ENCODE measurements at places on chromosomes 5 and 9. TPM values are rescaled to one million over a fixed set of nuclear protein-coding genes. Genes with fewer than 3 reads are reported as not detected.

DNA sequence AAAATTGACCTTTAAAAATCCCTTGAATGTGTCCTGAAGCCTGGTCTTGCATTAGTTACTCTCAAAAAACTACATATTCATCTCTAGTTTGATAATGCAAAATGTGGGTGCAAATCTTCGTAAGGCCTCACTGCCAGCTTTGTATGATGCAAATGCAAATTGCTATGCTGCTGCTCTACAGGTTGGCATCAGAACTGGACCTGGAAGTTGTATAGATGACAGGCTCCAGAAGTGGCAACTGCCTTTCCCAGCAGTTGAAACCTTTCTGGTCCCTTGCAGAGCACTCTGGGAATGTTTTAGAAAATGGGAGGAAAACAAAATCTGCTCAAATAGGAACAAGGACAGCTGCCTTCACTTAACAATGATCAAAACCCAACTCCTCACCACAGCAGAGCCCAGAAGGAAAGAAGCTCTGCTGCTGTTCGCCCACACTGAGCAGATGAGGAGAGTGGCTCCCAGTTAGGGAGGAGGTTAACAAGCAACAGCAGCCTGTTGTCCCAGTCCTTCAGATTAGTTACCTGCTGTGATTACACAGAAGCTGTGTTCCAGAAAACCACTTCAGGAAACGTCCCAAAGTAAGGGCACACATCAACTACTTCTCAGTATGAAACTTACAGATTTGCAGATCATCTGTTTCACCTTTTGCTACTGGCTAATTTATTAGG is 93.5 kb downstream of the PLPP1 start:
- H3K4me3 ChIP-seq: no peak overlapping the region
- no peaks in the 10 kb centered on the region for H3K27me3 ChIP-seq
- peaks cover 40% of the 10 kb centered on the region for H3K36me3 ChIP-seq
- peak overlapping the region; percentile 9 for H3K27ac ChIP-seq

GRCh38 chr5:20276959-20277263 is 288.9 kb upstream of the CDH18 start:
- H3K4me1 ChIP-seq: no peaks in the 10 kb centered on the region
- H3K27me3 ChIP-seq: no peaks in the 10 kb centered on the region
- no peak for DNase-seq
- no peaks in the 10 kb centered on the region for H3K36me3 ChIP-seq

- no peak for DNase-seq
- H3K27ac ChIP-seq: no peak overlapping the region
- no peak overlapping the region for H3K4me3 ChIP-seq
These were observed 101.9 kb downstream of the RPS23 start for GRCh38 chr5:82176115-82176814.

GRCh38 chr5:135737701-135738563 is 96.5 kb upstream of the SLC25A48 start:
- no peaks in the 10 kb centered on the region for H3K36me3 ChIP-seq
- H3K4me3 ChIP-seq: no peak overlapping the region
- H3K27me3 ChIP-seq: no peaks in the 10 kb centered on the region
- no peak overlapping the region for H3K27ac ChIP-seq

DNA sequence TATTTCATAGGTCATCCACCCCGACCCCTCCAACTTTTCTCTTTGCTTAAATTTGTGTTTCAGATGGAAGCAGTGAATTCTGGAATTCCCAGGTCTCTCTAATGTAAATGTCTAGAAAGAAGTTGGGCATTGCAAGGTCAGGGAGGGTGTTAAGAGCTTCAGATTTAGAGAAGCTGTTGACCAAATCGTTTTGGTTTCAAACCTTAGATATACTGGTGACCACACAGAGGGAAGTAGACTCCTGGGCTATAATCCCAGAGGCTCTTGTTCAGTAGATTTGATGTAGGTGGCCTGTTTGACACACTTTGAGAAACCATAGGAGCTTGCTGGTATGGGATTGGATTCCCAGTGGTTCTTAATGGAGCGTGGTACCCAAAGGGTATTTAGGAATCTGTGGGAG is 137.3 kb upstream of the KLF9 start:
- DNase-seq: no peak
- no peaks in the 10 kb centered on the region for H3K27me3 ChIP-seq
- H3K27ac ChIP-seq: no peak overlapping the region

DNA sequence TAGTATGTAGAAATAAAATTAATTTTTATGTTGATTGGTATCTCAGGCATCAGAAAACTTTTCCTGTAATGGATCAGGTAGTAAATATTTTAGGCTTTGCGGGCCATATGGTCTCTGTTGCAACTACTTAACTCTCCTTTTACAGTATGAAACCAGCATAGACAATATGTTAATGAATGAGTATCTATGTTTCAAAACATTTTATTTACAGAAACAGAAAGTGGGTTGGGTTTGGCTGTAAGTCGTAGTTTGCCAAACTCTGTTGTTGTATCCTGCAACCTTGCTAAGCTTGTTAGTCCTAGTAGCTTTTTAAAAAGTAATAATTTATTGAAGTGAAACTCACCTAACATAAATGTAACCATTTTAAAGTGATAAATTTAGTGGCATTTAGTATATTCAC is 132.1 kb downstream of the NR3C1 start:
- peaks cover 10% of the 10 kb centered on the region for H3K4me1 ChIP-seq
- no peak for DNase-seq
- H3K27me3 ChIP-seq: no peaks in the 10 kb centered on the region
- H3K36me3 ChIP-seq: peaks cover 9% of the 10 kb centered on the region
- H3K4me3 ChIP-seq: no peak overlapping the region

DNA sequence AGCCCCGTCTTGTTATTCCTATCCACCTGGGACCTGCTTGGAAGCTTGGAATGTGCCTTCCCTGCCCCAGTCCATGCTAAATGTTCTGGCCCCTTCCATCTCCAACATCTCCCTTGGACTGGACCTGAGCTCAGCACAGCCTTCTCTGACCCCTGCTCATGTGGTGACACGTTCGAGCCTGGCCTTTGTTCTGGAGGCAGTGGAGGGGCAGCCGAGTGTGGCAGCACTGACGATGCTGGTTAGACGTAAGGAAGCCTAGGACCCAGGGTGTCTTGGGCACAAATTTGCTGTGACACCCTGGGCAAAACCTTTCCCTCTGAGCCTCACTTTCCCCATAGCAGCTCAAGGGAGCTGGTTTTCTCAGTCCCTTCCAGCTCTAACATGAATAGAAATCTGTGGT is 3.9 kb downstream of the SPACA9 start:
- H3K27ac ChIP-seq: peak overlapping the region; percentile 49
- DNase-seq: no peak
- peaks cover 6% of the 10 kb centered on the region for H3K36me3 ChIP-seq

GRCh38 chr5:72379936-72380335 is 59.8 kb downstream of the PTCD2 start:
- H3K4me1 ChIP-seq: no peaks in the 10 kb centered on the region
- no peak for DNase-seq
- no peak overlapping the region for H3K4me3 ChIP-seq
- no peaks in the 10 kb centered on the region for H3K36me3 ChIP-seq
- peaks cover 3% of the 10 kb centered on the region for H3K27me3 ChIP-seq

DNA sequence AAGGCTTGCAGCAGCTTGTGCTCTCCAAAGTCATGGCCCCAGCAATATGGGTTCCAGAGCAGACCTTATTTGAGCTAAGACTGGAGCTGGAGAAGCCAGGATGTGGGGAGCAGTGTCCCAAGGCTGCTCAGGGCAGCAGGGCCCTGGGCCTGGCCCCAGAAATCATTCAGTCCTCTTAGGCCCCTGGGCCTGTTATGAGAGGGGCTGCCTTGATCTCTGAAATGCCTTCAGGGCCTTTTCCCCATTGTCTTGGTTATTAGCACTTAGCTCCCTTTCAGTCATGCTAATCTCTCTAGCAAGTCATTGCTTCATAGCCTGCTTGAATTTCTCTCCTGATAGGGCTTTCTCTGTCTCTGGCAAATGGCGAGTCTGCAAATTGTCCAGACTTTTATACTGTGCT is 9.1 kb downstream of the CATSPER3 start:
- peaks cover 17% of the 10 kb centered on the region for H3K36me3 ChIP-seq
- no peak overlapping the region for H3K4me3 ChIP-seq
- DNase-seq: no peak
- no peaks in the 10 kb centered on the region for H3K4me1 ChIP-seq
- no peaks in the 10 kb centered on the region for H3K27me3 ChIP-seq

DNA sequence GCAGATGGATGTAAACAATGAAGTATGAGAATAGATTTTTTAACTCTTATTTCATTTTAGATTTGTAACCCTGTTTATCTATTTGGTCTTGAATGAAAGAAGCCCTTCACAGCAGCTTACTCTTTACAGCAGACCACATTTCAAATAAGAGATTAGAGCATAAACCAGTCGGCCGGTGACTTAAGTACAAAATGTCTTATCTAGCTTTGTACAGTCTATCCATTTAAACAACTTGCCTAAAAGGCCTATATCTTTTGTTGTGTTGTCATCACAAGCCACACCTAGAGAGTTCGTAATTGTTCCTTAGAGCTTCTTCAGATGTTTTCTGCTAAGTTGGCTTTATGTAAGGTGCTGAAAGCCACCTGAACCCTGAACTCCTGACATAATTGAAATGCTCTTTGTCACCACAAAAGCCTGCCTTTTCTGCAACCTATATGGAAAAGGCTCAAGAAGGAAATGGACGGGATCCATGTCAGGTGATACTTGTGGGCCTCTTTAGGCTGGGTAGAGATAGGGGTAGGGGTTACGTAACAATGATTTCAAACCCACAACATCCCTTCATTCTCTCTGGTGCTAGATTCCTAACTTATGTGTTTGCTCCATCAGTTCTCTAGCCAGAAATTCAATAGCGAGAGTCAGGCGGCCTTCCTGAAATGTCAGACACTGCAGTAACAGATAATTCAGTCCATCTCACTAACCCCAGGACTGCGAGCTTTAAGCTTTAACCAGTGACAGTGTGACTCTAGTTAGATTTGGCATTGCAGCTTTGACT is 162.5 kb downstream of the CD180 start:
- H3K4me1 ChIP-seq: peaks cover 14% of the 10 kb centered on the region
- H3K27ac ChIP-seq: no peak overlapping the region

DNA sequence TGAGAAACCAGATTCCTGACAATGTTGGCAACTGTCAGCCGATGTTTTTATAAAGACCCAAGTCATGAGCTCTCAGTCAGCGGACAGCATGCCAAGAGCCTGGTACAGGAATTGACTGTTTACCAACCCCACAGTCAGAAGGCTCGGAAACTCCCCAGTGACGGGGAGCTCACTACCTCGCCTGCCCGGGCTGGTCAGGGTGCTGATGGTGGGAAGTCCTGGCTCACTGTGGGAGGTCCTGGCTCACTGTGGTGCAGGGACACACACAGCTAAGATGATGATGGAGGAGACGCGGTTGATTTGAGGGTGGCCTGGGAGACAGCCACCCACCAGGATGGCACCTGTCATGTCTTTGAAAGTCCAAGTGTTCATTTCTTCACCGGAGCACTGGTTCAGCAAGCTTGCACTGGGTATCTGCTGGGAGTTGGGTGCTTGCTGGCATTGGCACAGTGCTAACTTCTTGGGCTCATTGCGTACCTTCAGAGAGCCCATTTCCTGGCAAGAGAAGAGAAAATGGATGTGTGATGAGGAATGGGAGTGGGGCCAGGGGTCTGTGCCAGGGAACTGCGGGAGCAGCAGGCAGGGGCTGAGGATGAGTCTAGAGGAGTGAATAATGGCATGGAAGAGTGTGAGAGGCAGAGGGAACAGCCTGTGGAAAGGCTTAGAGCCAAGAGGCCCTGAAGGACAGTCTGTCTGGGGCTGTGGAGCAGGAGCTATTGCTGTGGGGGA is 15.3 kb downstream of the ASS1 start:
- DNase-seq: no peak
- H3K4me1 ChIP-seq: no peaks in the 10 kb centered on the region
- H3K27ac ChIP-seq: no peak overlapping the region

GRCh38 chr9:105286098-105286497 is 41.6 kb downstream of the SLC44A1 start:
- no peaks in the 10 kb centered on the region for H3K36me3 ChIP-seq
- H3K4me3 ChIP-seq: no peak overlapping the region
- no peaks in the 10 kb centered on the region for H3K27me3 ChIP-seq
- no peak for DNase-seq
- H3K4me1 ChIP-seq: no peaks in the 10 kb centered on the region

- H3K27me3 ChIP-seq: peaks cover 2% of the 10 kb centered on the region
- no peak overlapping the region for H3K27ac ChIP-seq
- peaks cover 3% of the 10 kb centered on the region for H3K36me3 ChIP-seq
- DNase-seq: no peak
- H3K4me1 ChIP-seq: peaks cover 11% of the 10 kb centered on the region
These were observed 77.6 kb upstream of the FREM1 start for GRCh38 chr9:14987858-14988257.

DNA sequence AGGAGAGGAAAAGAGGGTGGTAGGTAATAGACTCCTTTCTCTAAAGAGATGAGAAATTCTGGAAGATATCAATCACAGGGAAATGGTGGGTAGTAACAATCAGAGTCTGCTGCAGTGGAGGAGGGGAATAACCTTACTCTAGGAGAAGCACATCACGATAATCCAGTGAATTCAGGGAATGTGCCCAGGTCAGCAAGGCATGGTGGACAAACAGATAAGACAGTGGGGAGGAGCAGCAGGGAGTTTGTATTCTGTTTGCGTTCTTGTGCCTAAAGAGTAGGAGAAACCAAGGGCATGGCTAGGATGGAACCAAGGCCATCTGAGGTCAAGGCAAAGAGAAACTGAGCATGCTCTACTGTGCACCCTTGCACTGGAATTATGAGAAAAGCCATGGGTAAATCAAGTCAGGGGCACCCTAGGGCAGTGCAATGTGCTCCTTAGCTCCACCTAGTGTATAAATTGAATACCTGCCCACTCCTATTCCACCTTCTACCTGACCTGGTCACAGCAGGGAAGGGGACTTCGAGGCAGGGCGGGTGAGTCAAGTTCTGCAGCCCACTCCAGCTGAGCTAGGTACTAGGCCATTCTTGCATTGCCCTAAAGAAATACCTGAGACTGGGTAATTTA is 31.6 kb downstream of the RETREG1 start:
- no peak overlapping the region for H3K27ac ChIP-seq
- H3K36me3 ChIP-seq: peaks cover 37% of the 10 kb centered on the region
- peaks cover 7% of the 10 kb centered on the region for H3K4me1 ChIP-seq
- no peaks in the 10 kb centered on the region for H3K27me3 ChIP-seq
- DNase-seq: no peak

- H3K4me1 ChIP-seq: no peaks in the 10 kb centered on the region
- H3K36me3 ChIP-seq: no peaks in the 10 kb centered on the region
- H3K27ac ChIP-seq: no peak overlapping the region
- no peaks in the 10 kb centered on the region for H3K27me3 ChIP-seq
These were observed 25.9 kb downstream of the CCDC171 start for GRCh38 chr9:15578714-15579113.

- no peak overlapping the region for H3K4me3 ChIP-seq
- no peaks in the 10 kb centered on the region for H3K36me3 ChIP-seq
- no peaks in the 10 kb centered on the region for H3K27me3 ChIP-seq
- DNase-seq: no peak
- no peaks in the 10 kb centered on the region for H3K4me1 ChIP-seq
These were observed 122.3 kb downstream of the MARCHF11 start for GRCh38 chr5:16057277-16057676.

Gene SPATA9
- total RNA-seq: not detected

Gene ADAMTS6
- total RNA-seq: 1.8 TPM

Gene SLC6A7
- total RNA-seq: not detected

Gene MPDZ
- total RNA-seq: not detected

Gene CKMT2
- total RNA-seq: not detected

Gene MSX2
- total RNA-seq: not detected

Gene PCDHA10
- total RNA-seq: not detected

Gene PTGER4
- total RNA-seq: 50.8 TPM

Gene GNPDA1
- total RNA-seq: 34.9 TPM
